ENCODE measurements at places on chromosomes 1 and 21.

DNA sequence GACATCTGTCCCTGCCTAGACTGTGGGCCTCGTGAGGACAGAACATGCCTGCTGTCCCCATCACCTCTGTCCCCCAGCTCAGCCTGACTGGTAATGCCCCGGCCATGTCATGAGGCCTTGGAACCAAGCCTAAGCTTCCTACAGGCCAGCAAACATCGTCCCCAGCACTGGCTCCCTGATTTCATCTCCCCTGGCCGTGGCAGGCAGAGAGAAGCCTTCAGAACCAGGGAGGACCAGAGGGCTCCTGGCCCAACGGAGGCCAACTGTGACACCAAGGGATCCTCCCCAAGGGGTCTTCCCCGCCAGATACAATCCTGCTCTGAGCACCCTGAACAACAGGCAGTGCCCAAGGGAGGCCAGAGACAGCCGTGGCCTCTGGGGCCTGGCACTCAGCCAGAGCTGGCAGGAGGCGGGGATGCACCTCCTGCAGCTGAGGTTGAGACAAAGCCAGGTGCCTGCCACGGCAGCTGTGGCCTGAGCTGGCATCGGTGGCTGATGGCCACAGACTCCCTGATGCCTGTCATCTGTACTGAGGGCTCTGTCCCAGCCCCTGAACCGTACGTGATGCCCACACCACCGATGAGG is 9.9 kb upstream of the NPHP4 start:
- no peak for DNase-seq

DNA sequence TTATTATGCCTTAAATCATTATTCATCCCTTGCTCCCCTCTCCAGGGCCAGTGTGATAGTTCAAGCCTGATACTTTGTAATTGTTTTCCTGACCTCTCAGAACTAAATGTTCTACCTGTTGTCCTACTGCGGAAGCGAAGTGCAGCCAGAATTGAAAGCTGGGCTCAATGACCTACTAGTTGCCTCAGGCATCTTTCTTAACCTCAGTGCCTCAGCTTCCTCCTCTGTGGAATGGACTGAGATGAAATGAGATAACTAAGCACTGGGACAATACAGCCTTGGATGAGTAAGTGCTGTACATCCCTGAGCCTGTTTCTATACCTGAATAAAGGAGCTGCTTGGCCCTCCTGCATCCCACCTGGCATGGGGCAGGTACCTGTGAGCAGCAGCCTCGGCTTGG is 26.4 kb downstream of the COL16A1 start:
- DNase-seq: no peak

GRCh38 chr1:45348609-45348965 is 8.3 kb upstream of the MUTYH start:
- DNase-seq: no peak

- no peak for DNase-seq
Measured at GRCh38 chr1:181312946-181313345, 170.4 kb upstream of the CACNA1E start.

DNA sequence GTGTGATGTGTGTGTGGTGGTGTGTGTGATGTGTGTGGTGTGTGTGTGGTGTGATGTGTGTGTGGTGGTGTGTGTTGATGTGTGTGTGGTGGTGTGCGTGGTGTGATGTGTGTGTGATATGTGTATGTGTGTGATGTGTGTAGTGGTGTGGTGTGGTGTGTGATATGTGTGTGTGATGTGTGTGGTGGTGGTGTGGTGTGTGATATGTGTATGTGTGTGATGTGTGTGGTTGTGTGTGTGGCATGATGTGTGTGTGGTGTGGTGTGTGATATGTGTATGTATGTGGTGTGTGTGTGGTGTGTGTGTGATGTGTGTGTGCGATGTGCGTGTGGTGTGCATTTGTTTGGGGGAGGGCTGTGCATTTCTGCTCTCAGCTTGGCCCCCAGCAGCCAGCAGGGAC is 7.1 kb upstream of the PCBP3 start:
- DNase-seq: no peak

All from AG08395 (cell line).